ENCODE measurements at places on chromosomes 7 and 10. TPM values are rescaled to one million over a fixed set of nuclear protein-coding genes. Genes with fewer than 3 reads are reported as not detected.

DNA sequence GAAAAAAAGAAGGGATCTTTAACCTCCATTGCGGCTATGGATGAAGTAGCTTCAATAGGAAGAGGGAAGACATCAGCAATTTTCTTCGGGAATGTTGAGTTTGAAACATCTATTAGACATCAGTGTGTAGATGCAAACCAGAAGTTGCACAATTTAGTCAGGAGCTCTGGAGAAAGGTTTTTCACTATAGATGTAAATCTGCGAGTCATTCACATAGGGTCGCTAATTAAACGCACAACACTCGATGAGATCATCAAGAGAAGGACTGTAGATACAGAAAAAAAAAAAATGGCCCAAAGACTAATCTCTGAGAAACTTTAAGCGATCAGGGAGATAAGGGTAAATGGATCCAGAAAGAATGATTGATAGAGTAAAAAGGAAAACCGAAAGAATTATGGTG is 61.7 kb upstream of the TES start:
- no peak for DNase-seq

GRCh38 chr7:46226860-46227259 is 305.8 kb upstream of the IGFBP3 start:
- DNase-seq, result no peak

The TCERG1L gene
- total RNA-seq, result not detected

The VAX1 gene
- total RNA-seq, result not detected

DNA sequence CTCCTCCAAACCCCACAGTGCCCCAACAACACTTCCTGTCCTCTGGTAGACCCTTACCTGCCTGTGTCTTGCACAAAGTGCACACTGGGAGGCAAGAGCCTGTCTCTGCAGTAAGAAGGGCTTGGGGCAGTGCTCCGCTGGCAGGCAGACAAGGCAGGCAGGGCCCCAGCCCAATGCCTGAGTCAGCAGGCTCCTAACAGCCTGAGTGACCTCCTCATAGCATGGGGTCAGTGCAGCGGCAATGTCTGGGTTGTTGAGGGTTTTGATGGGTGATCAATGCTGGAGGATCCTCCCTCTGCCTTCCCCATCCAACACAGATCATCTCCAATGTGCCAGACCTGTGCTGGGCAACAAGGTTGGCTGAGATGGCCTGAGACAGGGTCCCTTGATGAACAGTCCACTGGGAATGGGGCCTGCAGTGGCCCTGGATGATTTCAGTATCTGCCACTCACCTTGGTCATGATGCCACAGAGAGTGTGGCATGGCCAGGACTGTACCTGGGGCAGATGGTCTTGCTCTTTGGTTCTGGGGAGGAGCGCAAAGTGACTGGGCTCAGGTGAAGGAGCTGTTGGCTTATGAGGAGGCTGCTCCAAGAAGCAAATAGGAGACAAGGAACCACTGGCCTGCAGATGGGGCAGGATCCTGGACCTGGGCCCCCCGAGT is 55.6 kb upstream of the CAMK2B start:
- DNase-seq, result no peak
